ENCODE measurements at places on chromosomes 11 and 22.
A peak's percentile ranks its signal among the peaks of the same experiment; 100 is the strongest.

GRCh38 chr22:10961043-10961860 lies 4566.7 kb upstream of the OR11H1 start:
- H3K4me1 ChIP-seq, result no peaks in the 10 kb centered on the region
- no peak overlapping the region for H3K27ac ChIP-seq
- H3K36me3 ChIP-seq, result peaks cover 10% of the 10 kb centered on the region
- no peaks in the 10 kb centered on the region for H3K27me3 ChIP-seq
- no peak for DNase-seq
- H3K4me3 ChIP-seq, result no peak overlapping the region

DNA sequence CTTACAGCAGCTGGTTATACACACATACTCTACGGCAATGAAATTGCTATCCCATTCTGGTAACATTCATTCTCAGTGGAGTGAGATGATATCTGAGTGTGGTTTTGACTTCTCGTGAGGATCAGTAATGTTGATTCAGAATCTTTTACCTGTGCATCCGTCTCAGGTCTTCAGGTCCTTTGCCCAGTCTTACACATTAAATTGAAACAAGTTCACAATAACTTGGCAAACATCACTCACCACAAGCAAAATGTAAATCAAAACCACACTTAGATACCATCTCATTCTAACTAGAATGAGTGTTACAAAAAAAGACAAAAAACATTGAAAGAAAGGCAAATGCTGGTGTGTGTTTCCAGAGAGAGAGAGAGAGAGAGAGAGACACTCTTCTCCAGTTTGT lies 14.0 kb downstream of the RGL4 start:
- no peak overlapping the region for H3K27ac ChIP-seq
- H3K36me3 ChIP-seq, result peaks cover 80% of the 10 kb centered on the region
- H3K4me1 ChIP-seq, result no peaks in the 10 kb centered on the region
- no peaks in the 10 kb centered on the region for H3K27me3 ChIP-seq
- DNase-seq, result no peak

DNA sequence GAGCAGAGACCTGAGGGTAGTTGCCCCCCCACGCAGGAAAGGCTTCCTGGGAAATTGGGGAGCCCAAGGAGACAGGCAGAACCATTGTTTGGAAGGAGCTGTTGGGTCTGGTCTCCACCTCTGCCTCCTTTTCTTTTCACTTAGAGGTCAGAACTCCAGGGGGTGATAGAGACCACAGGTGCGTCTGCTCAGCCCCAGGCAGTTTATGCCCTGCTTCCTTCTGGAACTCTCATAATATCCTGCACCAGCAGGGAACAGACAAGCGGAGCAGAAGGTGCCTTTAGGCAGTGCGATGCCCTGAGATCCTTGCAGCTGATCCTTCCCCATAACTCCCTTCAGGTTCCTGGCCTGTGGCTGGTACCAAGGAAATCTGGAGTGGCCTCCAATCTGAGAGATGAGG lies 120.2 kb downstream of the NECTIN1 start:
- peaks cover 32% of the 10 kb centered on the region for H3K27me3 ChIP-seq
- no peak overlapping the region for H3K27ac ChIP-seq
- no peak overlapping the region for H3K4me3 ChIP-seq

DNA sequence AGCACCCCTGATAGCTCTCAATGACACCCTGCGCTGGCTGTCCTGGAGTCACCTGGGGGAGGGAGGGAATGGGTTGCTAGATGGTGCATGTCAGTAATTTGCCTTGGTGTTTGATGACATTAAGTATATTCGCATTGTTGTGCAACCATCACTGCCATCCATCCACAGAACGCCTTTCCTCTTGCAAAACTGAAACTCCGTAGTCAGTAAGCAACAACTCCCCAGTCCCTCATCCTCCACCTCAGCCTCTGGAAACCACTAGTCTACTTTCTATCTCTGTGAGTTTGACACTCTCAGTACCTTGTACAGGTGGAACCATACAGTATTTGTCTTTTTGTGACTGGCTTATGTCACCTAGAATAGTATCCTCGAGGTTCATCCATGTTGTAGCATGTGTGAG lies 62.6 kb downstream of the PKNOX2 start:
- H3K36me3 ChIP-seq, result peaks cover 9% of the 10 kb centered on the region
- H3K4me1 ChIP-seq, result peaks cover 68% of the 10 kb centered on the region
- H3K4me3 ChIP-seq, result no peak overlapping the region
- peaks cover 2% of the 10 kb centered on the region for H3K27me3 ChIP-seq
- DNase-seq, result no peak

DNA sequence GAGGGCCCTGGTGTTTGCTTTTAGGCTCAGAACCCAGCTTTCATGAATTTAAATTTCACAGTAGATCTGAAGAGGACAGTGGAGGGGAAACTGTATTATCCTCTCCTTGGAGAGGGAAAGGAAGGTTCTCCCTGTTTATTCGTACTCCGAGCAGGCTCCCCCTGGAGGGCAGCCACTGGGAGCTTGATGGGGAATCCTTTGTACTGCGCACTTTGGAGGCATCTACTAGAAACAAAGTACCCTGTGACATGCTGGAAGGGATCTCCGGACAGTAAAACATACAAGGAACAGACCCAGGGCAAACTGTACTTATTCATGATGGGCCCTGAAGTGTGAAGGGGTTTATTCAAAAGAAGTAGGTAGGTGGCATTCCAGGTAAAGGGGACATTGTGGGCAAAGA lies 27.2 kb downstream of the NAV2 start:
- DNase-seq, result peak; percentile 26
- H3K4me1 ChIP-seq, result peaks cover 35% of the 10 kb centered on the region
- no peaks in the 10 kb centered on the region for H3K27me3 ChIP-seq
- H3K27ac ChIP-seq, result no peak overlapping the region
- H3K4me3 ChIP-seq, result no peak overlapping the region

GRCh38 chr11:95991101-95991500 lies 67.2 kb upstream of the MTMR2 start:
- peaks cover 62% of the 10 kb centered on the region for H3K4me1 ChIP-seq
- H3K36me3 ChIP-seq, result peaks cover 31% of the 10 kb centered on the region
- peak overlapping the region; percentile 98 for H3K27ac ChIP-seq

DNA sequence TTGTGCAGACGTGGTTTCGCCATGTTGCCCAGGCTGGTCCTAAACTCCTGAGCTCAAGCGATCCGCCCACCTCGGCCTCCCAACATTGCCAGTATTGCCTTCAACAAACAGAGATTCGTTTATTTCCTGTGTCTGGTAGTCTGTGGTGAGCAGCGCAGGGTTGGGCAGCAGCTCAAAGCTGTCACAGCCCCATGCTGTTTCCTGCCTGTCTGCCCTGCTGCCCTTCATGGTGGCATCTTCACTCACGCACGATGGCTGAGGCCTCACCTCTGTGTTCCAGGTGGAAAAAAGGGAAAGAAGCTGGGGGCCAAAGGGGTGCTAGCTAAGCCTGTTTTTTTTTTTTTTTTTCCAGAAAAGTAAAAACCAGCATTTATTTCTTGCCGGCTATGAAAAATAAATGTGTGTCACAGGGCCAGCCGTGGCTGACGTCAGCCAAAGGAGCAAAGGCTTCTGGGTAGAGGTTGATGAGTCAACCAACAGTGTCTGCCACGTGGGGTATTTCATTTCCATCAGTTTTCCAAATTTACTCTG lies 28.8 kb downstream of the TBC1D22A start:
- H3K4me1 ChIP-seq, result peaks cover 11% of the 10 kb centered on the region
- no peak overlapping the region for H3K4me3 ChIP-seq
- no peak overlapping the region for H3K27ac ChIP-seq
- peaks cover 9% of the 10 kb centered on the region for H3K36me3 ChIP-seq
- DNase-seq, result no peak
- H3K27me3 ChIP-seq, result peaks cover 8% of the 10 kb centered on the region

- DNase-seq, result peak; percentile 77
- peaks cover 87% of the 10 kb centered on the region for H3K27me3 ChIP-seq
- H3K4me3 ChIP-seq, result peak within 1 kb of the TSS; percentile 86
- no peaks in the 10 kb centered on the region for H3K36me3 ChIP-seq
Observed at GRCh38 chr11:111540114-111540936, at the start of gene LAYN. Gene LAYN (plus strand): TSS chr11:111540720. CDS start chr11:111540844, 124 bp downstream.

DNA sequence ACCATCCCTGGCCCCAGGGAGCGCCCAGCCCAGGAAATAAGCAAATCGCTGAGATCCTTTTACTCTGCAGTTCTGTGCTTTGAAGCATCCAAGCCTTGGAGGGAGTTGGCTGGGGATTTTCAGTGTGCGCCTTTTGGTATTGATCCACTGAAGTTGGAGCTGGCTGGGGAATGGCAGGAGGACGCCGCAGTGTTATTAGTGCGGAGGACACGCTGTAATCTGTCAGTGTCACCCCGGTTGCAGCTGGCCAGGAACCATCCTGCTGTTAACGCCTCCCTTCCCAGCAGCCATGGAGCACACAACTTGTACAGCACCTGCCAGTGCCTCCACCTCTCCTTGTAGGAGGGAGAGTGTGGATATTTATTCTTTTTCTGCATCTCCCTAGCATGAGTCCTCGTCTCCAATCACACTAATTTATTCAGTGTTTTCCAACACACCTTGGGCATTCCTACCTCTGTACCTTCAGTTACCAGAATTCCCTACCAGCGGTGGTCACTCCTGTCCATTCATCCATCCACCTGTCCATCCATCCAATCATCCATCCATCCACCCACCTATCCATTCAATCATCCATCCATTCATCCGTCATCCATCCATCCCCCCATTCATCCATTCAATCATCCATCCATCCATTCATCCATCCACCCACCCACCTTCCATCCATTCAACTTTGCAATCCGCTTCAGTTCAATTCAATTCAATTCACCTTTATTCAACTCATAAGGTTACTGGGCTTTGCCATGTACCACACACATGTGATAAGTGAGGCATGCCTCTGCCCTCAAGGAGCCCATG lies 21.9 kb upstream of the EIF3D start:
- no peak overlapping the region for H3K27ac ChIP-seq
- peaks cover 54% of the 10 kb centered on the region for H3K4me1 ChIP-seq
- H3K4me3 ChIP-seq, result no peak overlapping the region
- no peaks in the 10 kb centered on the region for H3K36me3 ChIP-seq
- no peak for DNase-seq

DNA sequence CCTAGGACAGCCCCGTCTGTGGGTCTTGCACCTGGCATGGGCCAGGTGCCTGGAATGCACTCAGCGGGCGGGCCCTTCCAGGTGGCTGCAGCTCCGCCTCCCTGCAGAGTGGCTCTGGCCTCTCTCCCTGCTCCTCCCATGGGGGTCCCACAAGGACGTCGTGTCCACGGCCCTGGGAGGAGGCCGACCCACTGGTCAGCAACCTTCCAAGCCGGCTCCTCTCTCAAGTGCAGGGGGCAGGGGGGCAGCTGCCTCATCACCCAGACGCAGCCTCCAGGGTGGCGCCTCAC lies 41.9 kb downstream of the CERK start:
- no peak overlapping the region for H3K4me3 ChIP-seq
- no peak for DNase-seq
- H3K4me1 ChIP-seq, result no peaks in the 10 kb centered on the region
- peaks cover 40% of the 10 kb centered on the region for H3K36me3 ChIP-seq

DNA sequence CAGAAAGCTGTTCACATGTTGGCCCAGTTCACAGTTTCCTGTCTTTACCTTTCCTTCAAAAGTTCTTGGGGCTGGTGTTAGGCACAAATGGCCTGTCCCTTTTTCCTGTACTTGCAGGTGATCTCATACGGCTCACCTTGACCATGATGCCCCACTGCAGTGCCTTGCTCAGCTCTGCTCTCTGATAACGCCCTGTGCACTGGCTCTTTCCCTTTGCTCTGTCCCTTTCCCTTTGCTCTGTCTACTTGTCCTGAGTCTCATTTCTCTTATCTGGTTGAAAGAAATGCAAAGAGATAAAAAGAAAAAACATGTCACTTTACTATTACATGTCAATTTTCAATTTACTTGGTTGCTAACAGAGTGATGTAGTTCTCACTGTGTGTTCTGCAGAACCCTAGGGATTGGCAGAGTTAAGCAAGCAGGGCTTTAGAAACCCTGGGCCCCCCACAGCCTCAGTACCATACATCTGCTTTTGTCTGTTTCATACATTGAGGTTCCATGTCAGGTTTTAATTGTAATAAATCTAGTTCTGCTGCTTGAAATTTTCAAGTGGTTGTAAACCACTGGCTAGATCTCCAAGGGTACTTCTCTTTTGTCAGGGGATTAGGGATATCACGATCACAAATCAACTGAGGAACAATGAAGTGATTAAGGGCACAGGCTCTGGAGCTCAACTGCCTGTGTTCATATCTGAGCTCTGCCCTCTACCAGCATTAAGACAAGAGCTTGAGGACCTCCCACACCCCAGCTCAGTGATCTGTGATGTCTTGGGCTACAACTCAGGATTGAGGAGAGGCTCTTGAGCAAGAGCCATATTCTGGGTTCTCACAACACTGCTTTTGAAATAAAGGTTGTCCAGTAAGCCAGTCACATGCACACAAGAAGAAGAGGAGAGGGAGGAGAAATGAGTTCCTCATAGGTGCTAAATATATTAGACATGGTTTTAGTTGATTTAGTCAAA lies 16.3 kb upstream of the SORL1 start:
- H3K27me3 ChIP-seq, result peaks cover 11% of the 10 kb centered on the region
- H3K27ac ChIP-seq, result no peak overlapping the region
- DNase-seq, result no peak

DNA sequence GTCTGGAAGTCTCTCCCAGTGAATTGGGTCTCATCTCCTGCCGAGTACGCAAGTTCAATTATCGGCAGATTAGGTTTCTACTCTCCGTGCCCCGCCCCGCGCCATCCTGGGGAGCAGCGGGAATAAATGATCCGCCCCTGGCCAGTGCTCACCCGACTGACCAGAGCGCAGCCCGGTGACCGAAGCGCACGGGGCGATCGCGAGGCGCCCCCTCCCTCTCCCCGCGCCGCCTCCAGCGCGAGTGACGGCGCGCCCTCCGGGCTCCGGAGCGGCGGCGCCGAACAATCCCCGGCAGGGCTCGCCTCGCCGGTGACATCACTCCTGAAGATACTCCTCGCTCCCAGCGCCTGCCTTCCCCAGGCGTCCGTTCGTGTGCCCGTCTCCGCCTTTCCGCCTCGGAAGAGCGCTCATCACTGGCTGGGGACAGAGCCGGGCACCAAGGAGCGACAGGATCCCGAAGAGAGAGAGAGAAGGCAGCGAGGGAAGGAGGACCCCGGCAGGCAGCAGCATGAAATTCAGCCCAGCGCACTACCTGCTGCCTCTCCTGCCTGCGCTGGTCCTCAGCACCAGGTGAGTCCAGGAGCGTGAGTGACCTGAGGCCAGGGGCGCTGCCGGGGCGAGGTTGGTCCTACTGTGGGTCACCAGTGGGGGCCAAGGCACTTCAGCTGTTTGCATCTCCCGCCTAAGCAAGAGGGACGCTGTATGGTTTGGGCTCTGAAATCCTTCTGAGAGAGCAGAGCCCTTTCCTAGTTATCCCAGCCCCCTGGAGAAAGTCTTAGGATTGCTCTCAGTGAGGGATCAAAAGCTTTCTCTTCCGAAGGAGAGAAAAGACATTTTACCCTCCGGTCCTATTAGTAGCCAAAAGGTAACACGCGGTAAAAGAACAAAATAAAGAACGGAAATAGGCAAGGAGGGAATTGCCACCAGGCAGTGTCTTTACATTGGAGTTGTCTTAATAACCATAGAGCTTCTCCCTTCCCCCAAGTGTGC lies at the start of gene LUZP2:
Gene LUZP2, plus strand, starts transcription at position 318 of the 990 bp plus-strand sequence.
- H3K4me3 ChIP-seq, result peak within 1 kb of the TSS; percentile 89
- H3K27me3 ChIP-seq, result peaks cover 79% of the 10 kb centered on the region
- peaks cover 17% of the 10 kb centered on the region for H3K4me1 ChIP-seq
- peak; percentile 77 for DNase-seq
- H3K36me3 ChIP-seq, result no peaks in the 10 kb centered on the region

GRCh38 chr11:36074941-36075431 lies 131.1 kb downstream of the LDLRAD3 start:
- DNase-seq, result no peak
- H3K27ac ChIP-seq, result no peak overlapping the region
- no peaks in the 10 kb centered on the region for H3K27me3 ChIP-seq
- H3K36me3 ChIP-seq, result peaks cover 35% of the 10 kb centered on the region
- H3K4me3 ChIP-seq, result no peak overlapping the region
- H3K4me1 ChIP-seq, result peaks cover 26% of the 10 kb centered on the region

GRCh38 chr11:132988411-132988810 lies 543.9 kb downstream of the OPCML start:
- H3K27me3 ChIP-seq, result peaks cover 38% of the 10 kb centered on the region
- H3K27ac ChIP-seq, result no peak overlapping the region
- H3K36me3 ChIP-seq, result no peaks in the 10 kb centered on the region
- no peak overlapping the region for H3K4me3 ChIP-seq
- DNase-seq, result no peak

All from nephron progenitor cell (in vitro differentiated cells).